T-cell (primary cell): ENCODE measurements at places on chromosomes 12 and 14. TPM values are rescaled to one million over a fixed set of nuclear protein-coding genes. Genes with fewer than 3 reads are reported as not detected.

- DNase-seq, result peak; percentile 34
Measured at GRCh38 chr12:27383429-27384260, 51.0 kb downstream of the BMAL2 start.

GRCh38 chr12:124405151-124405550, 110.3 kb downstream of the RFLNA start:
- DNase-seq, result no peak

GRCh38 chr12:117013726-117014125, 85.5 kb downstream of the TESC start:
- DNase-seq, result no peak

GRCh38 chr12:54033106-54033979, 493 bp downstream of the HOXC5 start:
- no peak for DNase-seq

The PROX2 gene
- total RNA-seq, result not detected
